SK-N-DZ (cell line): ENCODE measurements at places on chromosomes 13 and 19.

- DNase-seq = peak; percentile 15
Measured at GRCh38 chr13:39765801-39766463, 110.5 kb downstream of the COG6 start.

GRCh38 chr13:78022164-78022877, 103.7 kb upstream of the EDNRB start:
- DNase-seq = no peak

- DNase-seq = peak; percentile 84
Measured at GRCh38 chr19:52397310-52398080, at the start of gene ZNF528. TSS of gene ZNF528 (plus strand) at chr19:52397849. CDS start at chr19:52402014, 4,165 bp downstream.

- no peak for DNase-seq
Measured at GRCh38 chr19:43300876-43301765, 31.8 kb upstream of the PSG9 start.

DNA sequence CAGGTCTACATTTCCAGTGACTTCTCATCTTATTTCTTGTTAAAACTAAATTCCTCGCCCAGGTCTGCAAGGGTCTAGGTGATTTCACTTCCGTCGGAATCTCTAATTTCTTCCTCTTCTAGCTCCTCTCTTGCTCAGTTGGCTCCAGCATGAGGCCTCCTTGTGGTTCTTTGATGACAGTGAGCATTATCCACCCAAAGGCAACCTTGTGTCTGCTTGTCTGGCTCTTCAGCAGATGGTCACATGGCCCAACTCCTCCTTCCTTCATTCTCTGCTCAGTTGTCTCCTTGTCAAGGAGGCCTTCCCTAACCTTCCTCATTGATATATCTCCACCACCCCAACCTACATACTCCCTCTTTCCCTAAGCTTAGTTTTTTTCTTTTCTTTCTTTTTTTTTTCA, 1391.4 kb downstream of the EFNB2 start:
- no peak for DNase-seq

DNA sequence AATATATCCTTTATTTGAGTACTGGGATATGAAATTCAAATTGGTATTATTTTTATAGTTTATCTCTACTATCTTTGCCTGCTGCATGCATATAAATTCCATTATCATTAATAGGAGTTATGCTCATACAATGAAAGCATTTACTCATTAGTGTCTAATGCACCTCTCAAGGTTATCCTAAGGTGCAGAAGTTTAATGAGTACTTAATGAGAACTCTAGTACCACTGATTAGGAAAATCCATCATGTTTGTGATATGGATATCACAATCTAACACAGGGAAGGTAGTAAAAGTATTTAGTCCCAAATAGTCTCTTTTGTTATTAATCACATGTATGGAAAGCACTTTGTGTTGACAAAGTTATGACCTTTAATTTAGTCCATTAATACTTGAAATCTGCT, 77.2 kb upstream of the SLC10A2 start:
- DNase-seq = no peak

DNA sequence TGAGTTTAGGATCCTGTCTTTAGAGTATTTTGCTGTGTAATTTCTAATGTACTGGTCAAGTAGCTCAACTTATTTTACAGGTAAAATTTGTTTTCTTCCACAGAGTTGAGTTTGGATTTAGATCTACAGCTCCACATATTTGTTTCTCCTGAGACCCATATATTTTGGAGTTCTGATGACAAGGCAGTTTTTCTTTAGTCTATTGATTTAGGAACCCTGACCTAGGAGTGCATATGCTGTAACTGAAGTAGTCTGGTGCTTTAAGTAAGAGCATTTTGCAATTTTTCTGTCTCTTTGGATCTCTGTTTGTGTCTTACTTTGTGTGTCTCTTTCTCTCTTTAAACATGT, 19.5 kb upstream of the SPRY2 start:
- DNase-seq = no peak
